H1 (cell line): ENCODE measurements at places on chromosomes 1 and 21.

GRCh38 chr21:44005071-44005470 lies 7.0 kb upstream of the TRAPPC10 start:
- DNase-seq: no peak

DNA sequence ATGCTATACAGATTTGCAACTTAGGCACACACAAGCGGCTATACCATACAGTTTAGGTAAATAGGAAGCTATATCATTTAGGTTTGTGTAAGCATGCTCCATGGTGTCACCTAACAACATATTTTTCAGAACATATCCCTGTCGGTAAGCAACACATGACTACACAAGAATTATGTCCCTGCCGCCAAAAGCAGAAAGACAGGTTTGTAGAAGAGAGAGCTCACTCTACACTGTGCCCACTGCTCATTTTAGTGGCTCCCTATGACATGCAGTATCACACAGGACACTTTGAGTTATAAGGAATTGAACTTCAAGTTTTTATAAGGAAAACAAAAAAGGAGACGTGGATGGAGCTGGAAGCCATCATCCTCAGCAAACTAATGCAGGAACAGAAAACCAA lies 132.5 kb upstream of the KAZN start:
- DNase-seq: no peak

- no peak for DNase-seq
Observed at GRCh38 chr1:200128081-200128480, 100.6 kb downstream of the NR5A2 start.

DNA sequence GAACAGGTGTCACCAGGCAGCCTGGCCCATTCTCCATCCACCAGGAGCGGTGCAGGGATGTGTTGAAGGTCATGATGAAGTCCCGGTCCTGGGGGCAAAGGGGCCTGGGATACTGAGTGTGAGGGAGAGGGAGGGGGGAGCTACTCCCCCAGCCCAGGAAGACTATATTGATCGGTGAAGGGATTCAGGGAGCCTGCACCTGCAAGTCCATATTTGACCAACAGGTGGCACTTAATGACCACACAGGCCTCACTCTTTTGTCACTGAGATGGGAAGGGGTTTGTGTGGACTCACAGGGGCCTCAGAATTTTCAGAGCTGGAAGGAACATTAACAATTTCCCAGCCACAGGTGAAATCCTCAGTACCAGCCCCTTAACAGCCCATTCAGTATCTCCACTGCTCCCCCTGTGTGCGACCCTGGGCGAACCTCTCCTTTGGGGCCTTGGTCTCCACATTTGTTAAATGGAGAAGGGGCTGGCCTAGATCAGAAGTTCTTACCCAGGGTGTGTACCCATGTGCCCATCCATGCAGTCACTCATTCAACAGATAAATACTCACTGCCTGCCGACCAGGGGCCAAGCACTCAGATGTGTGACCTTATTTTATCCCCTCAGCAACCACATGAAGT lies 55.6 kb downstream of the NKAIN1 start:
- peak; percentile 86 for DNase-seq

GRCh38 chr1:119091618-119092017 lies 48.8 kb downstream of the WARS2 start:
- no peak for DNase-seq

GRCh38 chr1:42904434-42904833 lies 54.2 kb downstream of the SLC2A1 start:
- peak; percentile 19 for DNase-seq

DNA sequence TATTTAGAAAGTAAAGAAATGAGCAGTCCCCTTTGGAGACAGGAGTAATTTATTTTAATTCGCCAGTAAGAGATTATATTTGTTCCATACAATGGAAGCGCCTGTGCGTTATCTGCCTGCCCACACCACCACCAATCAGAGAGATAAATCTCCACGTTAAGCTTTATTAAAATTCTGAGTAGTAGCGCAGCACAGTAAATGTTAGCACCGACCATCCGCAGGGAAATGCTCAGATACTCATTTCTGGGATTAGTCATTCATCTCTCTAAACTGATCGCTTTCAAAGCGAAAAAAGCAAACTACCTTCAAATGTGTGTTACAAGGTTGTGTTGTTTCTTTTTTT lies 1.2 kb downstream of the ETS2 start:
- no peak for DNase-seq

- DNase-seq: no peak
Observed at GRCh38 chr1:100584761-100585745, 47.1 kb downstream of the GPR88 start.

- DNase-seq: peak; percentile 69
Observed at GRCh38 chr1:227465256-227465655, 98.1 kb upstream of the ZNF678 start.

DNA sequence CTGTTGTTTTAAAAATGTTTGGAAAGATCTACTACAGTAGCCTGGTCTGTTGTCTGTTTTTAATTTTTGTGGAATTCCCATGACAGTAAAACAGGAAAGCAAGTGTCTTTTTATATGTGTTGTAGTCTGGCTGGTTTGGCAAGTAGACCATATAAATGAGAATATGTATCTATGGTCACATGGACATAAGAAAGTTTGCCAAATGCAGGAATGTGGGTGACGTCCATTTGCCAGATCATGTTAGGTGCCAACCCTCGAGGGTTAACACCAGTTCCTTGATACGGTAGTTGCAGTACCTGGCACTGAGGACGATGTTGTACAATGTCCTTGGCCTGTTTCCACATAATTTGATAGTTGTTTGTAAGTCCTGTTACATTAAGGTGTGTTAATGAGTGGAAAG lies 6.2 kb downstream of the DAP3 start:
- no peak for DNase-seq

DNA sequence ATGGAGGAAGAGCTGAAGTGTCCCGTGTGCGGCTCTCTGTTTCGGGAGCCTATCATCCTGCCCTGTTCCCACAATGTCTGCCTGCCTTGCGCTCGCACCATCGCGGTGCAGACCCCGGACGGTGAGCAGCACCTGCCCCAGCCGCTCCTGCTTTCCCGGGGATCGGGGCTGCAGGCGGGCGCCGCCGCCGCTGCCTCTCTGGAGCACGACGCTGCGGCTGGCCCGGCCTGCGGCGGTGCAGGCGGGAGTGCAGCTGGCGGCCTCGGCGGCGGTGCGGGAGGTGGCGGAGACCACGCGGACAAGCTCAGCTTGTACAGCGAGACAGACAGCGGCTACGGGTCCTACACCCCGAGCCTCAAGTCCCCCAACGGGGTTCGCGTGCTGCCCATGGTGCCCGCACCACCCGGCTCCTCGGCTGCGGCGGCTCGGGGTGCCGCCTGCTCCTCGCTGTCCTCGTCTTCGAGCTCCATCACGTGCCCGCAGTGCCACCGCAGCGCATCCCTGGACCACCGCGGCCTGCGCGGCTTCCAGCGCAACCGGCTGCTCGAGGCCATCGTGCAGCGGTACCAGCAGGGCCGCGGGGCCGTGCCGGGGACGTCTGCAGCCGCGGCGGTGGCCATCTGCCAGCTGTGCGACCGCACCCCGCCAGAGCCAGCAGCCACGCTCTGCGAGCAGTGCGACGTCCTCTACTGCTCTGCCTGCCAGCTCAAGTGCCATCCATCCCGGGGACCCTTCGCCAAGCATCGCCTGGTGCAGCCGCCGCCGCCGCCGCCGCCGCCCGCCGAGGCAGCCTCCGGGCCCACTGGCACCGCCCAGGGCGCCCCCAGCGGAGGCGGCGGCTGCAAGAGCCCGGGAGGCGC lies 1.3 kb downstream of the TRIM67 start:
- peak; percentile 64 for DNase-seq

DNA sequence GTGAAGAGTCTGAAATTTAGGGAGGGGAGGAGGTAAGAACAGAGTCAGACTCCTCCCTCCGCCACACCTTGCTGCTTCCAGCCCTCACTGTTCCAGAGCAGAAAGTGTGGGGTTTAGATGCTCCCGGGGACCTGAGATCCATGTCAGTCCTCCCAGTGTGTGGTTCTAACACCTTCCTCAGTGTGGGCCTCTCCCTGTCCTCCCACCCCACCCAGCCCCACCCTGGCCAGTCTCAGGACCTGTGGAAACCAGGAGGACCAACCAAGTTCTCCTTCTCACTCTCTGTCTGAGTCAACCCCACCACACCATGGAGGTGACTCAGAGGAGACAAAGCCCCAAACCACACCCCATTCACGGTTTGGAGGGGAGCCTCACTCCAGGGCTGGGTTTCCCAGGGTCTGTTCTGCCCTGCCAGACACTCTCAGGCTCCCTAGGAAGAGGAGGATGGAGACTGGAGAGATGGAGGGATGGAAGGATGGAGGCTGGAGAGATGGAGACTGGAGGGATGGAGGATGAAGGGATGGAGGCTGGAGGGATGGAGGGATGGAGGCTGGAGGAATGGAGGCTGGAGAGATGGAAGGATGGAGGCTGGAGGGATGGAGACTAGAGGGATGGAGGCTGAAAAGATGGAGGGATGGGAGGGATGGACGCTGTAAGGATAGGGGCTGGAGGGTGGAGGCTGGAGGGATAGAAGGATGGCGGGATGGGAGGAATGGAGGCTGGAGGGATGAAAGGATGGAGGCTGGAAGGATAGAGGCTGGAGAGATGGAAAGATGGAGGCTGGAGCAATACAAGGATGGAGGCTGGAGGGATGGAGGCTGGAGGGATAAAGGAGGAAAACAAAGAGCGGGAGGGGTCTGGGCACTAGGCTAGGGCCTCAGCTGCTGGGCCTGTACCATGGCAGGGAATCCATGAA lies 100.9 kb upstream of the RUNX3 start:
- DNase-seq: no peak

DNA sequence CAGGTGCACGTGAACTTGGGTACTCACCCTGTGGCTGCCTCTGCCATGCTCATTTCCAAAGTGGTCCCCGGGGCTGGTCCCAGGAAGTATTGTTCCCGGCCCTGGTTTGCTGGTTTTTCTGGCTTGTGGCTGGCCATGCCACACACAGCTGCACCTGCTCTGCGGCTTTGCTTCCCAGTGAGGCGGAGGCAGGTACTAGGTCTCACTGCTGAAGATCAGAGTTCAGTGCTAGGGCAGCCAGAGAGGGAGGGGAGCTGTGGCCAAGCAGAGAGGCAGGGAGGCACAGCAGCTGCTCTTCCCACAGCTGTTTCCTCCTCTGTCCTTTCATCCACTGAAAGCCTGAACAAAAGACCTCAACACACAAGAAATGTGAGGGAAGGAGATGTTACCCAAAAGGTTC lies 30.5 kb downstream of the ENO1 start:
- DNase-seq: no peak

DNA sequence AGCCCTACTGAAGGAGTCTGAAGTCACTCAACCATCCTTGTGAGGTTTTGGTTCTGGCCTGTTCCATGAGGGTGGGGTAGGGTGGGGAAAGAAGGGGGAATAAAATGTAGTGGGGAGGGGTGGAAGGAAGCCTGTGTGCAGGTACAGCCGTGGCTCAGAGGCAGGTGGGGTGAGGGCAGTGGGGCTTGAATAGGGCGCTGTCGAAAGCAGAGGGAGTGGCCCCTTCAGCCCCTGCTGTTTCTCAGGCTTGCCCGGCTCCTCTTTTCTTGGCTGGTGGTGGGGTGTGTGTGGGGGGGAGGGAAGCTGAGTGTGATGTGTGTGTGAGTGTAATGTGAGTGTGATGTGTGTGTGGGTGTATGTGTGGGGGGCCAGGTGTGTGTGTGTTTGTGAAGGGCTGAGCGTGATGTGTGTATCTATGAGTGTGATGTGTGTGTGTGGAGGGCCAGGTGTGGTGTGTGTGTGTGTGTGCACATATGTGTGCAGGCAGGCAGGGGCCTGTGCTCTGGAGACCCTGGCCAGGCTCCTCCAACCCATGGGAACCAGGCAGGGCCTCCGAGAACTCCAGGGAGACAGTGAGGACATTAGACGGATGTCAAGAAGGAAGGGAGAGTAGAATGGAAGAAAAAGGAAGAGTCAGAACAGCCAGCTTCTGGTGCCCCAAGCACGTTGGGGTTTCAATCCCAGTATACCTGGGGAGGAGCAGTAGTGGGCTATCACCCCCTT lies 9.0 kb downstream of the SOX13 start:
- no peak for DNase-seq

- DNase-seq: no peak
Observed at GRCh38 chr21:15291621-15292266, 226.9 kb upstream of the NRIP1 start.

- DNase-seq: no peak
Observed at GRCh38 chr21:31316488-31317169, 27.4 kb downstream of the TIAM1 start.

DNA sequence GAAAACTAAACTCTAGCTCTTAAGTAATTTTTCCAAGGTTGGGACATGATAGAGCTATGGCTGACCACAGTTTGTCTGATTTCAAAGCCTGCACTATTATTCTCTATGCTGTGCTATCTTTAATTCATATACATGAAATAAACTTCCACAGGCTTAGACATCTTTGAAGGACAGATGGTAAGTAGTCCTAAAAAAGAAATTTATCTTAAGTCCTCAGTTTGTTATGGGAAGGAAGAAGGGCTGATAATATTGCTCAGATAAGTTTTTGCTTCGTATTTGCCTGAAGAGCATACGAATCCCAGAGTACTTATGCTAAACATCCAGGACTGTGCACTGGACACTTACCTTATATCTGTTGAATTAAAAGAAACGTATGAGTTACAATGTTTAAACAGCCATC lies 39.6 kb downstream of the VCAM1 start:
- no peak for DNase-seq

DNA sequence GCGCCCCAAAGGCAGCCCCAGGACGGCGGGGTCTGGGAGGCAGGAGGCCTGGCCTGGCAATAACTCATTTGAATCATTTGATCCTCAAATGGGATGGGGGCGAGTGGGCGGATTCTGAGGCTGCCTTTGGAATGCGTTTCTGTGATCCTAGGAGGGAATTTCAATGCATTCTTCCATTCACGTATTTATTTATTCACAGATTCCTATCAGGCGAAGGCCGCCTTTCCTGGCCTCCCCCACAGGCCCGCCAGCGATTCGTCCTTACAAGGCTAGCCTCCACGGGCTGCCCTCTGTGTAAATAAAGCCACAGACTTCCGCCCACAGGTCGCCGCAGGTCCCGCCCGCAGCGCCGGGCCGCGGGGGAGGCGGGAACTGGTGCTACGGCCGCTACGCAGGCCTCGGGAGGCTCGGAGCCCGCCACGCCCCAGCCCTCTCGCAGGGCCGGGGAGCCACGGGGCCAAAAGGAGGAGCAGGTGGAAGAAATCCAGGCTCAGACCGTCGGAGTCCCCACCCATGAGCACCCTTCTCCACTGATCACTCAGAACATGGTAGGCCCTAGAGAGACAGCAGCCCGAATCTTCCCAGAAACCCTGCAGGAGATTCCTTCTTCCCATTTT lies 31.3 kb upstream of the JUN start:
- DNase-seq: peak; percentile 51
